ENCODE measurements at places on chromosomes 16 and 17. TPM values are rescaled to one million over a fixed set of nuclear protein-coding genes. Genes with fewer than 3 reads are reported as not detected.

DNA sequence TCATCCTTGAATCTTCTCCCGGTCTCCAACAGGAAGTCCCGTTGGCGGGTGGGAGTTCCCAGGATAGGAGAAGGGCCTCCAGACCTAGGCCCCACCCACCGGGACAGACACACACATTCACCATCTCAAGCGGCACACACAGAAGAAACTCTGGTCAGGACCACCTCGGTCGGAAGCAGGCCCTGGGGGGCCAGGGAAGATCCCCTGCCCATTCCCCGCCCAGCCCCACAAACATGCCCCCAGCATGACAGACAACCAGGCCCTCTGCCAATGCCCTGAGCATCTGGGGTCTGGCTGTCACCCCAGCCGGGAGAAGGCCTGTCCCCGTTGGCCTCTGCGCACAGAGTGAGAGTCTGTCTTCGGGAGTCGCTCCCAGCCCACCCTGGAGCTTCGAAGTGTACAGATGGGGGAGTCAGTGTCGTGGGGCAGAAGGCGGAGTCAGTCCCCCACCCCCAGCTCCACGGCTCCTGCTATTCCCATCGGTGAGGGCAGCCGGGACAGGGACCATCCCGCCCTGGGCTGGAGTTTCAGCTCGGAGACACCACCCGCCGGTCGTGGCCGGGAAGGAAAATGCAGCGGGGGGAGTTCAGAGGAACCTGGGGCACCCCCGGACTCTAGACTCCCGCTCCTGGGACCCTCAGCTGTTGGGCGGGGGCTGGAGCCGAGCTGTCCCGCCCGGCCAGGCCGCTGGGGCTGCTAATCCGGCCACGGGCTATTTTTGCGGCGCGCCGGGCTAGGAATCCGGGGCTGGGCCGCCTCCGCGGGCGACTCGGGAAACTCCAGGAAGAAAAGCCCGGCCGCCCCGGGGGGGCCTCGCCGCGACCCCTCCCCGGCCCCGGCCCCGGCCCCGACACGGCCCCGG, 660 bp downstream of the RHBDF1 start:
- no peak overlapping the region for H3K27ac ChIP-seq
- DNase-seq = no peak
- no peaks in the 10 kb centered on the region for H3K36me3 ChIP-seq
- no peak overlapping the region for H3K4me3 ChIP-seq

GRCh38 chr16:74079232-74079586, 217.4 kb upstream of the PSMD7 start:
- no peak overlapping the region for H3K4me3 ChIP-seq
- H3K27ac ChIP-seq = no peak overlapping the region
- no peaks in the 10 kb centered on the region for H3K36me3 ChIP-seq
- H3K27me3 ChIP-seq = peaks cover 2% of the 10 kb centered on the region

GRCh38 chr16:314795-315299, 31.9 kb downstream of the PDIA2 start:
- no peak overlapping the region for H3K4me3 ChIP-seq
- no peak for DNase-seq
- no peaks in the 10 kb centered on the region for H3K27me3 ChIP-seq
- peaks cover 11% of the 10 kb centered on the region for H3K36me3 ChIP-seq
- H3K4me1 ChIP-seq = peaks cover 19% of the 10 kb centered on the region
- H3K27ac ChIP-seq = no peak overlapping the region

DNA sequence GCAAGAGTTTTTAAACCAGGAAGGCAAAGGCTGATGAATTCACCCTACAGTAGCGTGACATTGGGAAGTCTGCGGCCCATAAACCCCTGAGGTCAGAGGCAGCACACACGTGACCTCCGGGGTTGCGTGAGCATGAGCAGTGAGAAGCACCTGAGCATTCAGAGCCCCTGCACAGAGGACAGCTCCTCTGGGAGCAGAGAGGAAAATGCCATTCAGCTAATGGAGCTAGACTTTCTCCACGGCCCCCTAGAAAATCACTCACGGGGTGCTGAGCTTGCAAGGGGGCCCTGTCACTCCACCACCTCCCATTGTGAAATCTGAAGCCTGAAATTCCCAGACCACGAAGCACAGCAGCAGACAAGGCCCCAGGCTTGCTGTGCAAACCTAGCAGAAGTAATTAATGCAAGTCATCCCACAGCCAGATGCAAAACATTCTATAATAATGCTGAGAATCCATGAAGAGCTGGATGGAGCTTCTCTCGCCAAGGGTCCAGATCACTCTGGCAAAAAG, 114.9 kb upstream of the RCVRN start:
- H3K27me3 ChIP-seq = no peaks in the 10 kb centered on the region
- no peak for DNase-seq
- no peaks in the 10 kb centered on the region for H3K36me3 ChIP-seq
- no peaks in the 10 kb centered on the region for H3K4me1 ChIP-seq

- H3K36me3 ChIP-seq = no peaks in the 10 kb centered on the region
- no peaks in the 10 kb centered on the region for H3K27me3 ChIP-seq
- no peak overlapping the region for H3K4me3 ChIP-seq
Observed at GRCh38 chr16:49799172-49799571, 56.7 kb downstream of the ZNF423 start.

DNA sequence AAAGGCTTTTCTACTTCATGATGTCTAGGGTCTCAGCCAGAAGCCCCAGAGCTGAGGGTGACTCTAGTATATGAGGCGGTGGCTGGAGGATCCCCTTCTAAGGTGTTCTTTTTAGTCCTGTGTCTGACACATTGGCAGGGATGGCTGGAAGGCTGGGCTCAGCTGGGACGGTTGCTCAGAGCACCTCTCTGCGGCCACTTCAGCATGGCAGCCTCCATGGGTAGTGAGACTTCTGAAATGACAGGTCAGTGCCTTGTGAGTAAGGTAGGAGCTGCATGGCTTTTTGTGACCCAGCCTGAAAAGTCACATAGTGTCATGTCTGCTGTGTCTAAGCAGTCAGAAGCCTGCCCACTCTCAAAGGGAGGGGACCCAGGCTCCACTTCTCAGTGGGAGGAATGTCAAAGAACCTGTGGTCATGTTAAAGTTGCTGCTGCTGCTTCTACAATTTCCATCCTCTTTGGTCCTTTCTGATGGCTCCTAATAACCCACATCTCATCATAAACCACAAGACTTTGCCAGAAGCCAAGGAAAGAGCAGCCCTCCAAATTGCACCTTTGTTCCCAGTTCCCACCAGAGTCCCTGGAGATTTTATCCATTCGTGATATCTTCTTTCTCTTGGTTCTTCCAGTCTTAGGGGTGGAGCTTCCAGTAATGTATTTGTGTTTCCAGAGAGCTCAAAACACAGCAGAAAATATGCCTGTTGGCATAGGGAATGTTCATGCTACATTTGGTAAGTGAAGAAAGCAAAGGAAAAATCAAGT, 15.4 kb upstream of the KCNG4 start:
- H3K36me3 ChIP-seq = no peaks in the 10 kb centered on the region
- no peak overlapping the region for H3K4me3 ChIP-seq
- H3K27me3 ChIP-seq = peaks cover 20% of the 10 kb centered on the region
- no peak overlapping the region for H3K27ac ChIP-seq
- no peak for DNase-seq

GRCh38 chr17:17921192-17922069, 50.8 kb downstream of the TOM1L2 start:
- no peaks in the 10 kb centered on the region for H3K27me3 ChIP-seq
- no peaks in the 10 kb centered on the region for H3K36me3 ChIP-seq
- no peak for DNase-seq
- H3K4me3 ChIP-seq = no peak overlapping the region
- H3K4me1 ChIP-seq = peaks cover 11% of the 10 kb centered on the region

KRTAP9-8 gene
- not detected for total RNA-seq

RBFOX1 gene
- total RNA-seq = not detected

DNA sequence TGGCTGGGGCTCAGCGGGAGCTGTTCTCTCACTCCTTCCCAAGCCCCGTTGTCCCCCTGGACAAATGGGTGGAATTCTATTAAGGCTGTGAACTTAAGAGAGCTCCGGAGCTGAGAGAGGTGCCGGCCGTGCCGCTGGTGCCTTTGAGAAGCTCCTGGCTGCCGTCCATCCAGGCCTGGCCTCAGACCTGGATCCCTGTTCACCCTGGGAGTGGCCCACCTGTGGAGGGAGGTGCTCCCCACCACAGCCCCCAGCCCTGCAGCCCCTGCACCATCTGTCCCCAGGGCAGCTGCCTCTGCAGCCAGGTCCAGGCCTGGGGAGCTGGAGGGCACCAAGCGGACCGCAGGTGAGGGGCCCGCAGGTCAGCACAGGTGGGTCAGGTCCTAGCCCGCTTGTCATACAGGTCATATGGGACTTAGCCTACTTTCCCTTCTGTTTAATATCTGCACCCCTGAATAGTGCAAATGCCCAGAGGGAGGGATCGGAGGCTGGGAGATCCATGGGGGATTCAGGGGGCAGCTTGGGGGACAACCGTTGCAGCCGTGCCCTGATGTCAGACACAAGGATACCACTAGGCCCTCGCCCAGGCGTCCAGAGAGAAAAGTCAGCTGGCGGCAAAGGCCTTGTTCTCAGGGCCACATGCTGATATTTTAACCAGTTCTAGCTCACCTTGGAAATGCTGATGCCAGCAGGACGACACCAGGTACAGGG, 15.2 kb upstream of the METRNL start:
- DNase-seq = peak; percentile 3
- no peaks in the 10 kb centered on the region for H3K36me3 ChIP-seq
- no peak overlapping the region for H3K4me3 ChIP-seq
- no peak overlapping the region for H3K27ac ChIP-seq

ABCA10 gene
- total RNA-seq = 0.32 TPM

DNA sequence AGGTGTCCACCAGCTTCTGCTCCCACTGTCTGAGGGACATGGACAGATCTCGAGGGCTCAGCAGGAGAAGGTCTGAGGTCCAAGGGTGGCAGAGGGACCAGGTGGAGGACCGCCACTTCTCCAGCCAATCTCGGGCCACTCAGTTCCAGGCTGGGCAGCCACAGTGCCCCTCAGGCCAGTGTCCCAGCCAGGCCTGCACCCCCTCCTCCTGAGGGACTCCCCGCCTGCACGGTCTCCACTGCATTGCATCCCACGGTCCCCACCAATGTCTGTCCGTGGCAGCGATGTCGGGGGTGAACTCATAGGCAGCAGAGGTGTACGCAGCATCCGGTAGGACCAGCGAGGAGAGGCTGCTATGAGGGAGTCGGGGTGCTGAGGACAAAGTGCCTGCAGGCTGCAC, 64.2 kb upstream of the DOC2B start:
- H3K4me3 ChIP-seq = no peak overlapping the region
- H3K36me3 ChIP-seq = no peaks in the 10 kb centered on the region
- no peaks in the 10 kb centered on the region for H3K4me1 ChIP-seq
- no peak overlapping the region for H3K27ac ChIP-seq
- no peak for DNase-seq

CSH2 gene
- not detected for total RNA-seq

DNA sequence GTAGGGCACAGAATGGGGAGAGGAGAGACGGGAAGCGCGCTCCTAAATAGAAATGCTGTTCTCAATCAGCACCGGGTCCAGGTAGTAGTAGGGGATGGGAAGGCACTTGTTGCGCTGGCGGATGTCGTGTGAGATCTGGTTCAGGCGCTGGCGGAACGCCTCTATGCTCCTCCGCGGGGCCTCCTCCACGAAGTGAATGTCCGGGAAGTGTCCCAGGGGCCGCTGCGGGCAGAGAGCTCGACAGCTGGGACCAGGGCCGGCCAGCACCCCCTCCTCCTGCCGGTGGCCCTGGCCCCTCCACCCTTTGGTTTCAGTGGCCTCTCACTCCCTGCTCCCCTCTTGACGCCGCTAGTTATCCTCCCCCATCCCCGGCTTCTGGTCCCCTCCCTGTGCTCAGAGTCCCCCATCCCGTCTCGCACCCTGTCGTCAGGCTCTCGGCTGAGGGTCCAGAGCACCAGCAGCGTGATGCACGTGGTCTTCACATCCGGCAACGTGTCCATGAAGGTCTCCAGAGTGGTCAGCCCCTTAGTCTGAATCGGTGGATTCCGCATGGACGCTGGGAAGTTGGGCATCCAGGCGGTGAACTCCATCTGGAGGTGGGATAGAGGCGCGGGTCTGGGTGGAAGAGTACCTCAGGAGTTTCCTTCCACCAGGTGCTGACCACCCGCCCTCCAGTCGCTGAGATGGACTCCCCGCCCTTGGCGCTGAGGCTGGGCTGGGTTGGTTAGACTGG, 14.6 kb downstream of the ALOX12B start:
- H3K4me1 ChIP-seq = peaks cover 20% of the 10 kb centered on the region
- peak overlapping the region; percentile 4 for H3K27ac ChIP-seq
- DNase-seq = peak; percentile 54
- peak overlapping the region; percentile 66 for H3K4me3 ChIP-seq
- H3K27me3 ChIP-seq = peaks cover 31% of the 10 kb centered on the region
- no peaks in the 10 kb centered on the region for H3K36me3 ChIP-seq

PYDC1 gene
- total RNA-seq = not detected

GRCh38 chr16:13344001-13344400, 442.6 kb downstream of the SHISA9 start:
- H3K4me1 ChIP-seq = no peaks in the 10 kb centered on the region
- H3K27me3 ChIP-seq = peaks cover 2% of the 10 kb centered on the region
- DNase-seq = no peak
- no peak overlapping the region for H3K4me3 ChIP-seq
- no peak overlapping the region for H3K27ac ChIP-seq

DNA sequence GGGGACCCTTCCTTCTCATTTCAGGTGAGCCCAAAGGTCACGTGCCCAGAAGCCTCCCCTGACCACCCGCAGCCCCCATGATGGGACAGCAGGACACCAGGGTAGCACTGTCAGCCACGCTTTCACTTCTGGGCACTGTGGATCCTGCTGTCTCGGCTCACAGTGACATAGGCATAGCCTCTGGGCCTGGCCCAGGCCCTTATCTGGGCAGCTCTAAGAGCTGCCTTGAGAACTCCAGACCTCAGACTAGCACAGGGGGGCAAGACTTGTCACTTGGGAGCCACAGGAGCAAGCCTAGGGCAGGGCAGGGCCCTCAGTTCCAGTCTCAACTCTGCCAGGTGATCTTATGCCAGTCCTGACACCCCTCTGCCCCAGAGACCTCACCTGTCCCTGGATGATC, 4.7 kb downstream of the NATD1 start:
- H3K36me3 ChIP-seq = no peaks in the 10 kb centered on the region
- no peaks in the 10 kb centered on the region for H3K27me3 ChIP-seq
- no peak overlapping the region for H3K4me3 ChIP-seq
- H3K27ac ChIP-seq = no peak overlapping the region
- H3K4me1 ChIP-seq = peaks cover 4% of the 10 kb centered on the region

HERPUD1 gene
- total RNA-seq = 136 TPM

TUFM gene
- total RNA-seq = 224 TPM

Data from activated CD4-positive, alpha-beta T cell treated with anti-CD3 and anti-CD28 coated beads for 36 hours (primary cell).